Naive B cell (primary cell): ENCODE measurements at places on chromosomes 3 and 15.

DNA sequence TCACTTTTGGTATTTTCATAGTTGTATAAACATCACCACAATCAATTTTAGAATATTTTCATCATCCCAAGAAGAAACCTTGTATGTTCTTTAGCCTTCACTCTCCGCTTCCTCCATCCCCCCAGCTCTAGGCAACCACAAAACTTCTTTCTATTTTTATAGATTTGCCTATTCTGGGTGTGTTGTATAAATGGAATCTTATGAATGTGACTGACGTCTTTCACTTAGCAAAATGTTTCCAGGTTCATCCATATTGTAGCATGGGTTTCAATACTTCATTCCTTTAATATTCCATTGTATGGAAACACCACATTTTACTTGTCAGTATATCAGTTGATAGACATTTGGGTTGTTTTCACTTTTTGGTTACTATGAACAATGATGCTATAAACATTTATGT is 335.8 kb upstream of the GOLIM4 start:
- DNase-seq: no peak

DNA sequence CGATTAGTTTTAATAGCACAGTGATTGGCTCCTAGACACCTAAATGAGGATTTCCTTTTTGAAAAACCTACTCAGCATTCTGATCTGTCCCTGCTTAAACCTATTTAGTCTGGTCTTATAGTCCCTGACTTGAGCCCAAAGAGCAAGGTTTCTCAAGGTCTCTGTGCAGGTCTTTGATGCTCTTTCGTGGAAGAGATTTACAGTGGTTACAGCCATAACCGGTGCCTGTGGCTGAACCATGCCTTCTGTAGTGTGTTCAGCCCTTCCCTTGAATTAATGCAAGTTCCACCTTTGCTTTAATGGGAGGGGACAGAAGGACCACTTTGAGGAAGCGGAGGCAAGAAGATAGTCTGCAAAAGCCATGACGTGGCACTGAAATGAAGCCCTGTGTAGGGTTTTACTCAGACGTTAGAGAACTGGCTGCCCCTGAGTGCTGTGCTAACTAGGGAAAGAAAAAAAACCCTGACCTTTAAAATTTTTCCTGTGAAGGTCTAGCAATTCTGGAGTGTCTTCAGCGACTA is 43.0 kb downstream of the ZBTB38 start:
- DNase-seq: no peak

DNA sequence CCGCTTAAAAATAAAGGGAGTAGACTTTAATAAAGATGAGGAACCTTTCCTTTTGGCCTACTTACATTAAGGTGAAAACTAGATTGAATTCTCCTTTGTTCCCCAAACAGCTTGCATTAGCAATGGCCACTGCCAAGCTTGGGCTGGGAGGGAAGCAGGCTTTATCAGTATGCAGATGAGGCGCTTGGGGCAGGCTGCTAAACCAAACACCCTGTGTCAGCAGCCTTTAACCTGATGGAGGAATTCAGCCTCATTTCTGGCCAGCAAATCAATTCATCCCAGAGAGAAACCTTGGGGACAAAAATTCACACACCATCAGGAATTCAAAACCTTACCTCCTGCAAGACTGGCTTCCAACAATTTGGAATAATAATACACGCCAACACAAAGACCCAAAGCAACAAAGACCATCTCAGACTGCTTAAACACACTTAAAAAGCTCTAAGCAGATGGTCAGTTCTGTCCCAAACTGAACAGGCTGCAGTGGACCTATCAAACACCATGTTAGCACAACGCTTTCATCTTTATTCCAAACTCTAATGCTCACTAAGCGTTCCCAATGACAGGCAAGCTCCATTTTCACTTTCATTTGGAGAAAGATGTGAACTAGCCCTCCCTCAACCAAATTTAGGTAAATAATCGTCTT is 255.1 kb upstream of the CMC1 start:
- no peak for DNase-seq

DNA sequence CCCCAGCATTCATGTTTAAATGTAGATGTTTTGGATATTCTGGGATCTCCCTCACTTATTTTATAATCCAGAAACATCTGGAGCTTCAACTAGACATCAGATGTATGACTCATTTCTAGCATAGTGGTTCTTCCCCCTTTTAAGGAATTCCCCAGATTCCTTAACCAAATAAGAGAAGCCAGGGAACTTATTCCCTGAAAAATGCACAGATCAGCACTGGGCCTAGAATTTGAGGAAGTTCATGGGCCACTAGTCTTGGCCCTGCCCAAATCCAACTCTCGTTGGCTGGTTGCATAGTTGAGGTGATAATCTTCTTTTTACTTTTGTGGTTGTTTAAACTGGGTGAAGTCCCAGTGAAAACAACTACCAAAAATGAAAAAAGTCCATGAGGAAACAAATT is 20.4 kb downstream of the RARRES1 start:
- DNase-seq: no peak

DNA sequence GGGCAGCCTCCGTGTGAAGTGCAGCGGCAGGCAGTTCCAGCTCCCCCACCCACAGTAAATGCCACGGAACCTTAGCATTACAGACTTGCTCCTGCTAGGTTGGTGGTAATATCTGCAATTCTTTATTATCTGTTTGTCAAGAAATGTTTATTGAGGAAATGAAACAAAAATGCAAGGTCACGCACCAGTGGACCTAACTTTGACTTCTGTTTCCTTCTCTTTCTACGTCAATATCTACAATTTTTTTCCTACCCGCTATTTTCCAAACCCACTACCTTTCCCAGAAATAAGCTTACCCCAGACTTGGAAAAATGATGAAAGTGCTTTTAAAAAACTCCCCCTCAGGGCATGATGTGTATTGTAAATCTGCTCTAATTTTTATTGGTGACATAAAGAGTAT is 18.9 kb downstream of the ILDR1 start:
- peak; percentile 69 for DNase-seq

GRCh38 chr3:30644615-30645014 is 38.2 kb downstream of the TGFBR2 start:
- DNase-seq: peak; percentile 68

DNA sequence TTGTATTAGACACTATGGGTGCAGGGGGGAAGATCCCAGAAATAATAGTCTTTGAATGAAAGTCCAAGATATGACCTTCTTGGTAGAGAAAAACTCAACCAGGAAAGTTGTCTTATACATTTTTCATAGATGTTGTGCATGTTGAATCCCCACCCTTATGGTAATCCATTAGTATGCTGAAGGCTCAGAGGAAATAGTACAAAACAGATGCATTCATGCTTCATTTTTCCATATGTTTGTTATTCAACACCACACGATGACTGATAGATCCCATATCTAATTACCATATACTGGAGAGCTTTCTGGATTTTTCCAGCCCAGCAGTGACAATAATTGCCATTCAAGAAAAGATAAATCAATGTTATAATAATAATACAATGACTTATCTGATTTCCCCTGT is 487.4 kb downstream of the FGF12 start:
- DNase-seq: no peak

GRCh38 chr3:150216866-150217600 is 191.1 kb upstream of the TSC22D2 start:
- no peak for DNase-seq

DNA sequence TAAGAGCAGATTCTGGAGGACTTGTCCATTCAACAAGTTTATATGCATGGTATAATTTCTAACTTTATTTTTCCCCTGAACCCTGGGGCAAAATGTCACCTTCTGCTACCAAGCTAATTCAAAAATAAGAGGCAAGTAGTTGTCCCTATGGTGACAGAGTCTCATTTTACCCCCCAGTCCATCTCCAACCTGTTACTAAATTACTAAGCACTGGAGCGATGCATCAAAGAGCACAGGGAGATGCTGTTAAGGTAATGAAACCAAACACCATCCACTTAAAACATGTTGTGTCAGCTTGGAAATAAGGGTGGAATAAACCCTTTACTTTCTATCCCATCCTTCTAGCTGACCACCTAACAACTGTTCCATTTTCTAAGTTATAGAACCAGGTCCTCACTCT is 417.4 kb upstream of the ATP11B start:
- no peak for DNase-seq

GRCh38 chr3:86147119-86147518 is 843.8 kb downstream of the VGLL3 start:
- DNase-seq: no peak

GRCh38 chr3:129650256-129650872 is 43.9 kb upstream of the PLXND1 start:
- peak; percentile 33 for DNase-seq

- DNase-seq: no peak
These were observed 2.5 kb downstream of the IFT122 start for GRCh38 chr3:129442486-129442885.

GRCh38 chr3:59641169-59641899 is 591.5 kb upstream of the CFAP20DC start:
- no peak for DNase-seq

GRCh38 chr3:50124800-50125178 is 30.3 kb upstream of the SEMA3F start:
- no peak for DNase-seq

DNA sequence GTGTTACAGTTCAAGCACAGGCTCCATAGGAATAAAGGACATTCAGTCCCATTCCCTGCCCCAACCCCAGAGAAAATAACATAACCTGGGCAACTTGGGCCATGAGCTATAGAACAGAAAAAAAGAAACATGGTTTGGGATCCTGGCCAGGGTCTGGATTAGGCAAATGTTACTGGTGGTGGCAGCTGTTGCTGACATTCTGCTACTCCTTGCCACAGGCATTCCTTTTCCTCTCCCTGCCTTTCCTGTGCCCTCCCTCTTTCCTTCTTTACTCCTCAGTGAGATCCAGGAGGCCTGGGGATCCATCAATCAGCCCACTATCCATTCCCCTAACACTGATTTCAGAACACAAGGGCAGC is 129.1 kb downstream of the NTRK3 start:
- DNase-seq: no peak

GRCh38 chr3:157330206-157330605 is 106.4 kb upstream of the PTX3 start:
- no peak for DNase-seq

- no peak for DNase-seq
These were observed 29.1 kb downstream of the FAM3D start for GRCh38 chr3:58637509-58637908.

GRCh38 chr3:152205097-152205593 is 63.6 kb upstream of the MBNL1 start:
- peak; percentile 80 for DNase-seq

- no peak for DNase-seq
These were observed 369.6 kb downstream of the OTOL1 start for GRCh38 chr3:161866176-161866575.

GRCh38 chr3:146386936-146387335 is 82.4 kb downstream of the PLSCR2 start:
- no peak for DNase-seq

DNA sequence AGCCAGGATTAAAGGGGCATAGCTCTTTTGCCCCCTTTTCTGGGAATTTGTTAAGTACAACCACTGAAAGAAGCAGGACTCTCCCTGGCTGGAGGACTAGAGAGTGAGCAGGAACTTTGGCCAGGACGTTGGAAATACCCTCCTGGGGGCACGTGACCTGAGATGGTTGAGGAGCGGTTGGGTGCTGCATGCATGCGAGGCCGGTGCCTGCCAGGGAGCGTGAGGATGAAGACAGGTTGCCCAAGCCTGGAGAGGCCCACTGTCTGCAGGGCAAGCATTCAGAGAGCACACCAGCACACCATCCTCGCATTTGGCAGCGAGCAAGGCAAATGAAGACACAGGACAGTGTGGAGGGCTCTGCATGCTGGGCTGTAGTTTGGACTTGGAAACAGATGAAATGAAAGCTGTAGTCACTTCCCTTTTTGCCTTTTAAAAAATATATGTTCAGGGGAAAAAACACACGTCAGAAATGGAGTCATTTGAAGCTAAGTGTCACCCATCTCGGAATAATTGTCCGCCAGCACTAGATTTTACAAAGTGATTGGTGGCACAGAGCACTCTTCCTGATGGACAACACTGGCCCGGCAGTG is 217.6 kb downstream of the SLCO3A1 start:
- DNase-seq: no peak

GRCh38 chr3:152056987-152057386 is 183.5 kb downstream of the SUCNR1 start:
- no peak for DNase-seq

GRCh38 chr3:73188707-73189106 is 127.2 kb downstream of the EBLN2 start:
- no peak for DNase-seq

DNA sequence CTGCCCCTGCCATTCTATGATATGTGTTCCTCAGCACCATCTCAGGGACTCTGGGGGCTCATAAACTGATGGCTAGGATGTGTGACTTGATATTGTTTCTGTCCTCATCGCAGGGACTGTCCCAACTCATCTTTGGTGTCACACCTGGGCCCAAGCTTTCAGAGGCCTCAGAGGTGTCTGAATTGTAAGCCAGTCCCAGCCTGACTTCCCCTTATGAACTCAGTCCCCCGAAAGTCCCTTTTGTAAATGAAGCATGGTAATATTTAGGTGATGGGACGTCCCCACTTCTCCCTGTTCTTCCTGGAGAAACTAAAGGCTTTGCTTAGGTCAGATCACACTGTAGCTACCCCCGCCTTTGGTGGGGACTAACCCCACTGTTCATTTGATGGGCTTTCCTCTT is 142.4 kb upstream of the TLE3 start:
- DNase-seq: peak; percentile 85

DNA sequence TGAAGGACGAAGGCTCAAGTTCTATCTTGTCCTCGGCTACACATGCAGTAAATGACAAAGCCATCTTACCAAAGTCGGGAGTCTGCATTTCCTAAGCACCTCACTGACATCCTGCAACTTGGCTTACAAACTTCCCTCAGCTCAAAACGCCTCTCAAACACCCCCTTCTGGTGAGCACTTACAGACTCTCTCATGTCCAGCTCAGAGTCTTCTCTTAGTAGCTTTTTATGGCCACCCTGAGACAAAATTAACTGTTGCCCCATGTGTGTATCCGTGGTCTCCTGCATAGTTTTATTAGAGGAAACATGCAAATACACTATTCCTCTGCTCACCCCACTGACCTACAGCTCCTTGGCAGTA is 819.7 kb downstream of the FHIT start:
- no peak for DNase-seq
